ENCODE measurements at places on chromosomes 11 and 22. TPM values are rescaled to one million over a fixed set of nuclear protein-coding genes. Genes with fewer than 3 reads are reported as not detected.
A peak's percentile ranks its signal among the peaks of the same experiment; 100 is the strongest.

GRCh38 chr11:113908098-113908497, 3.5 kb downstream of the HTR3B start:
- DNase-seq = no peak

DNA sequence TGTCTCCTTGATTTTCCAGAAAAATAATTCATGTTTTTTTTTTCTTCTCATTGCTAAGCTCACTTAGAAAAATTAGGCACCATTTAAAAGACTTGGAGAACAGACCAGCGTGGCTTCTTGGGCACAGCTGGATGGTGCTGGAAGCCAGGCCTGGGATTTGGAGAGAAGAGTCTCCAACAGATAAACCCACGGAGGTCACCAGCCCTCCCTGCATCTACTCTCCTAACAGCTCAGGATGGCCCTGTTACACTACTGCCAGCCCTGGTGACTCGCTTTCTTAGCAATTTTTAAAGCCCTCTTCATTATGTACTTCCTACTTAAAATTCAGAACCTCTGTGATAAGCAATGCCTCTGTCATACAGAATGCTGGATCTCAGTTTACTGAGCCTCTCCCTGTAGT, 1.7 kb downstream of the PTH start:
- no peak for DNase-seq

DNA sequence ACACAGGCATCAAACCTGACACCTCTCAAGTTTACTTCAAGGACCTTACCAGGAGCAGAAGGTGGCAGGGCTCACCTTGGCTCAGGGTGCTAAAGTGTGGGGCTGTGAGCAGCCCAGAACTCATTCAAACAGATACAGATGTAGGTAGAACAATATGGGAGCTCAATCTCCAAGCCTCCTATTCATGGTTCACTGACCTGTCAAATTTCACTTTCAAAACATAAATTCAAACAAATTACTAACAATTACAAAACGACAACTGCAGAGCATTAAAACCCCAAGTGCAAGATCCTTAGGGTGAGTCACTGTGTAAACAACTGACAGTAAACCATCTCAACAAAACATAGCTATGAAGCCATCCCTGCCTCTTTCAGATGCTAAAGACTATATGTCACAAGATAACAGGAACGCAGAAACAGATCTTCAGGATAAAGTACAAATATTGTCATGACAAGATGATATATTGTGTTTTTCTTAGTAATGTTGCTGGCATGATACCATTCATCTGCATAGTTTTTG, 303.5 kb upstream of the ANO3 start:
- no peak for DNase-seq

Gene MPEG1
- total RNA-seq = 20.0 TPM

- no peak for DNase-seq
Observed at GRCh38 chr11:48005831-48006270, 25.5 kb downstream of the PTPRJ start.

- no peak for DNase-seq
Observed at GRCh38 chr22:41579997-41580355, 9.7 kb downstream of the PMM1 start.

Gene C11orf42
- not detected for total RNA-seq

Gene LMO1
- total RNA-seq = not detected

DNA sequence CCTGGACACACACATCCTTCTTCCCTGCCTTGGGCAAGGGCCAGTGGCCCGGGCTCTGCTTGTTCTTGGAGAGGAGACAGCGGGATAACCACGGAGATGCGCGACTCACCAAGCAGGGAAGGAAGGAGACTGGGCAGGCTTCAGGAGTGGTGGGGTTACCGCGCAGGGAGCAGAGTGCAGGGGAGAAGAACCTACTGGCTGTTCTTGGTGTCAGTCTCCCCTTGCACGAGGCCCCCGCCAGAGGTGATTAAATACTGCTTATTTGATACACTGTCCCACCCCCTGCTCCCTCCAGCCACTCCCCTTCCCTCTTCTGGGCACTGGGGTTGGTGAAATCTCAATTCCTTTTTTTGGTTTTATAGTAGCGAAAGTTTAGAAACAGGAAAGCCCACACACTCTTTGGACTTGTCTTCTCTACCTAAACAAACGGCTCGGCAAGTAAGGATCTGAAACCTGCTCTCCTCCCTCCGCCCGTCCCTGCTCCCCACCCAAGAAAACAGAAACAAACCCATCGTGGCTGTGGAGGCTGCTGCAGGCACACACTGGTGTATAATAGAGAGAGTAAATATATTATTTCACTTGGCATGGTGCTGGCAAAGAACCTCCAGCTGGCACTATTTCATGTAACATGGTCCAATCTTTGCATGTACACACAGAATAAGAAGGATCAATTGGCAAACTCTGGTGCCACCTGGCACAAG, 10.8 kb downstream of the LARGE2 start:
- no peak for DNase-seq

- no peak for DNase-seq
Observed at GRCh38 chr11:16404781-16405285, 48.5 kb upstream of the SOX6 start.

DNA sequence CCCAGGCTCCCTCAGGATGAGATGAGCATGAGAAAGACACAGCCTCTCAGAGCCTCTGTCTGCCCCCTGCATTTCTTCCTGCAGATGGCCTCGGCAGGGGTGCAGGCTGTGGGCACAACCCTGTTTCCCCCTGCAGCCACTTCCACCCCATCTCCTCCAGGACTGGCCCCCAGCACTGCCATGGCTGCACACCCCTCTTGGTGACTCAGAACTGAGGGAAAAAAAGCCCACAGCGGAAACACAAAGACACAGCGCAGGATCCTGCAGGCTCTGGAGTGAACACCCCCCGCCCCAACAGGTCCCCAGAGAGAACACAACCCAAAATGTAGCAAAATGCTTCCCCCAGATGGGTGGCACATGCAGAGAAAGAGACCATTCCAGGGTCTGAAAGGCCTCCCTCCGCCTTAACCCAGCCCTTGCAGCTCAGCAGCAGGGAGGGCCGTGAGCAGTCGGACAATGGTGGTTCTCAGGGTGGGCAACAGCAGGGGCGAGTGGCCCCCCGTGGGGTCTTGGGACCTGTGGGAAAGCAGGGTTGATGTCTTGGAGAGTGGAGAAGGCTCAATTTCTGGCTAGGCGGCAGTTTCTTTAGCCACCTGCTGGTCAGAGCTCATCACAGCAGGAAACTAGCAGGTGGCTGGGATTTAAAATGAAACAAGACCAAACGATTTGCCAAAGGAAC, 8.0 kb downstream of the TUBGCP6 start:
- no peak for DNase-seq

Gene KCNE3
- total RNA-seq = 1.3 TPM

Gene MRGPRE
- not detected for total RNA-seq

- DNase-seq = no peak
Observed at GRCh38 chr11:117220999-117221774, 10.7 kb downstream of the PCSK7 start.

Gene WBP2NL
- 3.6 TPM for total RNA-seq

Gene KDM4E
- total RNA-seq = not detected

GRCh38 chr22:40676644-40677043, 2.6 kb upstream of the MCHR1 start:
- no peak for DNase-seq

DNA sequence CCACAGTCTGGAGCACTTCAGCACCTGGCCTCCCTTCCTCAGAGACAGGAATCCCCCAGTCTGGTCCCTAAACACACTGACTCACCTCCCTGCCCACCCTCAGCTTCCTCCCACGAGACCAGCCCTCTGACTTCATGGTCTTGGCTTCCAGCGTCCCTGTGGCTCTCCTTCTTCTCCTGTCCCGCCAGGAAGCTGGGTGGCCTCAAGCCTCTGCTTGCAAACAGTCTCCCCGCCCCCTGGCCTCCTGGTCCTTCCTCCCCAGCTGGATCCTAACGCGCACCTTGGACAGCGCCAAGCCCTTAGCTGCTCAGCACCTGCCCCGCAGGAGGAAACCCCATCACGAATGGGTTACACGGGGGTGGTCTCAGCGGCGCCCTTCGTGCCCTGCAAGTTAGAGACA, 4.5 kb downstream of the NCF4 start:
- DNase-seq = peak; percentile 10

Gene LRP5
- total RNA-seq = 0.36 TPM

DNA sequence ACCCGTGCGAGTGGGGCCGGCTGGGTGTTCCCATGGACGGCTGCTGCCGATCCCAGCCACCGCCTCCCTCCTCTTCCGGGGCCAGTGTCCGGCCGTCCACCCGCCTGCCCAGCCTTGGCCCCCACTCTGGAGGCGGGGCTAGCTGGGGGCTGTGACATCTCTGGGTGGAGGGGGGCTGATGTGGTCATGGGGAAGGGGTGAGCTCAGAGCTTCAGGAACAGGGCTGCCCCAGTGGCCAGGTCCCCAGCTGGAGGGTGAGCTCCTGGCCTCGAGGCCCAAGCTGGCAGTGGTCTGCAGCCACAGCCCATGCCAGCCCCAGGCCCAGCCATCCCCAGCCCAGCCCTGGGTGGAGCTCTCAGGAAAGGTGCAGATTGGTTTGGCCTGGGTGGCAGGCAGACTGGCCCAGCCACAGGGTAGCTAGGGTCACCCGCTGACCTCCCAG, 2.7 kb downstream of the INS start:
- no peak for DNase-seq

- no peak for DNase-seq
Observed at GRCh38 chr11:64799623-64800302, 3.3 kb downstream of the MAP4K2 start.
